ENCODE measurements at places on chromosomes 6 and 20.

- H3K4me1 ChIP-seq = no peaks in the 10 kb centered on the region
- H3K4me3 ChIP-seq = no peak overlapping the region
- H3K36me3 ChIP-seq = no peaks in the 10 kb centered on the region
- no peak for DNase-seq
These were observed 110.2 kb upstream of the RREB1 start for GRCh38 chr6:6997263-6998193.

DNA sequence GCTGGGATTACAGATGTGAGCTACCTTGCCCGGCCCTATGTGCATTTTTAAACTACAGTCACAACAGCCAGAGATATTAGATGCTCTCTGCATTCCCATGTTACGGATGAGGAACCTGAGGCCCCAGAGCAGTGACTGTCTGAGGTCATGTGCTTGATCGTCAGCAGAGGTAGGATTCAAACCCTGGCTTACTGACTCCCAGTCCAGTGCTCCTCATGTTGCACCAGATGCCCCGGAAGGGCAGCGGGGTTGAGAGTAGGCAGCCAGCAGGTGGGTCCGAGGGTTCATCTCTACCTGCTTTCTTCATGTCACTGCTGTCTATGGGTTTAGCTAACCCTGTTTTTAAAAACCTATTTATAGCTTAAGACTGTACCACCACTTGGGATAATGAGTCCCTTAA, 9.3 kb upstream of the ZNF335 start:
- H3K4me1 ChIP-seq = no peaks in the 10 kb centered on the region
- H3K27me3 ChIP-seq = no peaks in the 10 kb centered on the region
- DNase-seq = peak; percentile 69
- H3K27ac ChIP-seq = no peak overlapping the region
- no peak overlapping the region for H3K4me3 ChIP-seq

DNA sequence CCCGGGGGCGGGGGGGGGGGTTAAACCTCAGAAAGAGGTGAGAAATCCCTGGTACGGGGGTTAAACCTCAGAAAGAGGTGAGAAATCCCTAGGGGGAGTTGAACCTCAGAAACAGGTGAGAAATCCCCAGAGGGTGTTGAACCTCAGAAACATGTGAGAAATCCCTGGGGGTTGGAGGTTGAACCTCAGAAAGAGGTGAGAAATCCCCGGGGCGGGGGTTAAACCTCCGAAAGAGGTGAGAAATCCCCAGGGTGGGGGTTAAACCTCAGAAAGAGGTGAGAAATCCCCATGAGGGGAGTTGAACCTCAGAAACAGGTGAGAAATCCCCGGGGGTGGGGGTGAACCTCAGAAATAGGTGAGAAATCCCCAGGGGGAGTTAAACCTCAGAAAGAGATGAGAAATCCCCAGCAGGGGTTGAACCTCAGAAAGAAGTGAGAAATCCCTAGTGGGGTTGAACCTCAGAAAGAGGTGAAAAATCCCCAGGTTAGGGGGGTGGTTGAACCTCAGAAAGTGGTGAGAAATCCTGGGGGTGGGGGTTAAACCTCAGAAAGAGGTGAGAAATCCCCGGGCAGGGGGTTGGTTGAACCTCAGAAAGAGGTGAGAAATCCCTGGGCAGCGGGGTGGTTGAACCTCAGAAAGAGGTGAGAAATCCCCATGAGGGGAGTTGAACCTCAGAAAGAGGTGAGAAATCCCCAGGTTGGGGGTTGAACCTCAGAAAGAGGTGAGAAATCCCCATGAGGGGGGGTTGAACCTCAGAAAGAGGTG, 87.4 kb downstream of the PLG start:
- H3K4me1 ChIP-seq = peaks cover 45% of the 10 kb centered on the region
- no peaks in the 10 kb centered on the region for H3K27me3 ChIP-seq
- no peak for DNase-seq
- no peak overlapping the region for H3K4me3 ChIP-seq

DNA sequence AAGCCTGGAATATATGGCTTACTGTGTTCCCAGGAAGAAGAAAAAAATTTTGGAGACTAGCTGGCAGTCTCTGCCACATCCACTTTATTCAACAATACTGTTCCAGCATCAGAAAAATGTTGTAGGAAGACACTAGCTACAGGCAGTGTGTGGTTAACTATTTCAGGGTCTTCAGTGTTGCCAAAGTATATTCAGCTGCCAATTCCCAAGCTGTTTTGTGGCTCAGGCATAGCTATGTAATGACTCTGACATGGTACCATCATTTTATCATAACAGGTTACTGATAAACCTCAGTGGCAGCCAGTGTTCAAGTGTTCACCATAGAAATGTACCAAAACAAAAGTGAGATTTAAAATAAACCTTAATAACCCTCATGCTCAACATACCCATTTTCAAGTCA, 503.1 kb downstream of the ADGRB3 start:
- no peak for DNase-seq
- no peak overlapping the region for H3K4me3 ChIP-seq
- H3K27me3 ChIP-seq = no peaks in the 10 kb centered on the region
- no peaks in the 10 kb centered on the region for H3K36me3 ChIP-seq
- H3K4me1 ChIP-seq = no peaks in the 10 kb centered on the region

- H3K27ac ChIP-seq = no peak overlapping the region
- no peaks in the 10 kb centered on the region for H3K36me3 ChIP-seq
- no peaks in the 10 kb centered on the region for H3K4me1 ChIP-seq
- H3K4me3 ChIP-seq = no peak overlapping the region
- DNase-seq = no peak
These were observed 321.1 kb upstream of the SULF2 start for GRCh38 chr20:48106428-48106827.

GRCh38 chr20:37977338-37977737, 55.9 kb downstream of the TTI1 start:
- H3K4me3 ChIP-seq = no peak overlapping the region
- no peak overlapping the region for H3K27ac ChIP-seq
- peak; percentile 45 for DNase-seq
- H3K4me1 ChIP-seq = no peaks in the 10 kb centered on the region
- H3K36me3 ChIP-seq = peaks cover 8% of the 10 kb centered on the region

DNA sequence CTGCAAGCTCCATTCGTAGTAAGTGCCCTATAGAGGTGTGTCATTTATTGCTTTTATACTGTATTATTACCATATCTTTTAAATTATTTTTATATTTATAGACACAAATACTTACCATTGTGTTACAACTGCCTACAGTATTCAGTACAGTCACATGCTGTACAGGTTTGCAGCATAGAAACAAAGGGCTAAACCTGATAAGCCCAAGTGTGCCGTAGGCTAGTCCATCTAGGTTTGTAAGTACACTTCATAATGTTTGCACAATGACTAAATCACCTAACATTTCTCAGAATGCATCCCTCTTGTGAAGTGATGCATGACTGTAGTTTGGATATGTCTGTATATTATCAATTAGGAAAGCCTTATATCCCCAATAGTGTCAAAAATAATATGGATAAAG, 122.8 kb downstream of the CLVS2 start:
- no peak overlapping the region for H3K27ac ChIP-seq
- H3K4me1 ChIP-seq = peaks cover 4% of the 10 kb centered on the region
- H3K27me3 ChIP-seq = no peaks in the 10 kb centered on the region
- no peak overlapping the region for H3K4me3 ChIP-seq

DNA sequence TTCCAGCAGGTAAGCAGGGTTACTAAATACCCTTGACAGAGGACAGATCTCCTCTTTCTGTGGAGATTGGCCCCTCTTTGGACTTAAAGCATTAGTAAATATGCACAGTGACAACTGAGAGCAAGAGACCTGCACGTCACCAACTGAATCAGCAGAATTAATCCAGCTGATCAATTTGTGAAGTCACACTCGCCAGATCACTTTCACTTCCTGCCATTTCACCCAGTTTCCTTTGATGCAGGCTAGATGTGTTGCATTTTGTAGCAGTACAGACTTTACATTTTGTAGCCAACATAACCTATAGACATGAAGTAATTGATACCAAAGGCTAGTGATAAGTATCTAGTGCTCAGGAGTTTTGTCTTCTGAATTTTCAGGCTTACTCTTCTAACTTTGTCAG, 11.9 kb downstream of the SYNE1 start:
- H3K4me1 ChIP-seq = no peaks in the 10 kb centered on the region
- DNase-seq = no peak
- H3K36me3 ChIP-seq = no peaks in the 10 kb centered on the region
- H3K4me3 ChIP-seq = no peak overlapping the region
- H3K27ac ChIP-seq = no peak overlapping the region
- no peaks in the 10 kb centered on the region for H3K27me3 ChIP-seq

DNA sequence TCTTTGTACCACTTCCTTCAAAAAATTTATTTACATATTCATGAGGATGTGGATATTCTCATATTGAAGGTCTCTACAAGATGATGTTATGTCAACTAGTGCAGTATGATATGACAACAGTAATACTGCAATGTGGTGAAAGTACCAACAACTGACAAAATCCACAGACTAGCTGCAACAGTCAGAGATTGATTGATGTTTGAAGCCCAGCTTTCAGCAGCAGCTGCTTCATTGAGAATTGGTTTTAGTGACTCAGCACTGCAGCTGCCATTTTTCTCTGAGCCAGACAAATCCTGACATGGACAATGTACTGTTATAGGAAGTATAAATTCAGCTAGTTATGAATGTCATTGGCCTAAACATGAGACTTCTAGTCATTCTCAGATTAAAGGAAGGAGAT, 53.8 kb downstream of the PKIB start:
- no peaks in the 10 kb centered on the region for H3K36me3 ChIP-seq
- DNase-seq = no peak
- H3K27me3 ChIP-seq = no peaks in the 10 kb centered on the region
- H3K4me3 ChIP-seq = no peak overlapping the region
- no peaks in the 10 kb centered on the region for H3K4me1 ChIP-seq
- H3K27ac ChIP-seq = no peak overlapping the region

GRCh38 chr20:3563133-3563532, 92.3 kb downstream of the ATRN start:
- H3K4me3 ChIP-seq = no peak overlapping the region
- H3K4me1 ChIP-seq = no peaks in the 10 kb centered on the region
- H3K27me3 ChIP-seq = no peaks in the 10 kb centered on the region
- DNase-seq = no peak
- peaks cover 29% of the 10 kb centered on the region for H3K36me3 ChIP-seq

DNA sequence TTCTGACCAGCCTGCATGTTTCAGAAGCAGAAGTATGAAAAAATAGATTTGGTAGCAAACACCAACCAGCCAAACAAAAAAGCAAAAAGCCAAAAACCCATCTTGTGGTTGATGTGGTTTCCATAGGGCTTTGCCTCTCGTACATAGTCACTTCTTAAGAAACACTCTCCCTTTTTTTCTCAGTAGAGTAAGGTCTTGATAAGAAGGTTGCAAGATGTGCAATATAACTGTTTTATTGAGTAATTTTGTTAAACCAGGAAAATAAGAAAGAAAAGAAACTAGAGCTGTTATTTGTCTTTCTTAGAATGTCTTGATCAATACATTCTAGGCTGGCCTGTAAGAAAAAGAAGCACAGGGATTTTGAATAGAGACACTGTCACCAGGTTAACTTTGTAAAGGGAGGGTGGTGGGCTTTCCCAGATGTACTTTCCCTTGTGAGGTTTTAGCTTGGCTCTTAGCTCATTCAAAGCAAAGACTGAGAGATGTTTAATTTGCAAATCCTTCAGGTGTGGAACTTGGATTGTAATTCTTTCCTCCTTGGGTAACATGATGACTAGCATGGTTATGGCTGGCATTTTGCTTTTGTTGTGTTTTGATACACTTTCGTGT, 49.7 kb downstream of the AKAP12 start:
- no peak overlapping the region for H3K4me3 ChIP-seq
- DNase-seq = no peak
- no peaks in the 10 kb centered on the region for H3K27me3 ChIP-seq
- no peak overlapping the region for H3K27ac ChIP-seq
- no peaks in the 10 kb centered on the region for H3K36me3 ChIP-seq

- DNase-seq = no peak
- no peaks in the 10 kb centered on the region for H3K36me3 ChIP-seq
- no peaks in the 10 kb centered on the region for H3K27me3 ChIP-seq
- no peak overlapping the region for H3K27ac ChIP-seq
These were observed 45.5 kb upstream of the NXT1 start for GRCh38 chr20:23305098-23305497.

GRCh38 chr6:18126121-18126520, 3.6 kb upstream of the NHLRC1 start:
- H3K36me3 ChIP-seq = peaks cover 11% of the 10 kb centered on the region
- H3K4me1 ChIP-seq = no peaks in the 10 kb centered on the region
- H3K4me3 ChIP-seq = no peak overlapping the region
- no peak for DNase-seq

GRCh38 chr20:51595058-51595532, 52.6 kb upstream of the NFATC2 start:
- no peaks in the 10 kb centered on the region for H3K4me1 ChIP-seq
- H3K27ac ChIP-seq = no peak overlapping the region
- no peaks in the 10 kb centered on the region for H3K27me3 ChIP-seq
- peak; percentile 96 for DNase-seq
- H3K4me3 ChIP-seq = no peak overlapping the region

- H3K36me3 ChIP-seq = no peaks in the 10 kb centered on the region
- H3K27ac ChIP-seq = no peak overlapping the region
- no peaks in the 10 kb centered on the region for H3K27me3 ChIP-seq
- no peak for DNase-seq
- H3K4me3 ChIP-seq = no peak overlapping the region
- peaks cover 6% of the 10 kb centered on the region for H3K4me1 ChIP-seq
These were observed 53.6 kb upstream of the TTPAL start for GRCh38 chr20:44422083-44422482.

DNA sequence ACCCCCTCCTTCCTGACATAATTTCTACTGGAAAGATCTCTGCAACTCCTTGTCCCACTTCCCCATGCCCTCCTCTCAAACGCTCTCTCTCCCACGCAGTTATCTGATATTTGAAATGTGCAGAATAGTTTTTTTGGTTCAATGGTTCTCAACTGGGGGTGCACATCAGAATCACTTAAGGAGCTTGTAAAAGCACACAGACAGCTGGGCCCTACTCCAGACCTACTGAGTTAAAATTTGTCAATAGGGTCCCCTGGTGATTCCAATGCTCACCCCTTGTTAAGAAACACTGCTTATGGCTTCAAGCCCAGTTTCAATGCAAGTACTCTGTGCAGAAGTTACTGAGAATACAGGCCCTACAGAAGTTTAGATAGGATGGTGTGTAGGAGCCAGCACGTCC, 45.2 kb upstream of the KCNK16 start:
- no peaks in the 10 kb centered on the region for H3K27me3 ChIP-seq
- H3K4me1 ChIP-seq = no peaks in the 10 kb centered on the region
- no peaks in the 10 kb centered on the region for H3K36me3 ChIP-seq
- no peak for DNase-seq
- H3K27ac ChIP-seq = no peak overlapping the region

- no peaks in the 10 kb centered on the region for H3K4me1 ChIP-seq
- H3K27me3 ChIP-seq = no peaks in the 10 kb centered on the region
- no peak for DNase-seq
- no peak overlapping the region for H3K4me3 ChIP-seq
- no peak overlapping the region for H3K27ac ChIP-seq
These were observed 115.5 kb upstream of the CST7 start for GRCh38 chr20:24833592-24833991.

- no peak overlapping the region for H3K27ac ChIP-seq
- no peaks in the 10 kb centered on the region for H3K4me1 ChIP-seq
- no peaks in the 10 kb centered on the region for H3K27me3 ChIP-seq
- H3K4me3 ChIP-seq = no peak overlapping the region
- H3K36me3 ChIP-seq = no peaks in the 10 kb centered on the region
These were observed 22.5 kb upstream of the IRAK1BP1 start for GRCh38 chr6:78844899-78845298.

- H3K4me1 ChIP-seq = no peaks in the 10 kb centered on the region
- no peak overlapping the region for H3K4me3 ChIP-seq
- H3K27ac ChIP-seq = no peak overlapping the region
- no peaks in the 10 kb centered on the region for H3K27me3 ChIP-seq
These were observed 59.6 kb downstream of the ANKRD60 start for GRCh38 chr20:58168843-58169242.
